ENCODE measurements at places on chromosomes 5 and 9.

GRCh38 chr5:93163010-93163663, 417.9 kb downstream of the NR2F1-AS1 start:
- DNase-seq = no peak

DNA sequence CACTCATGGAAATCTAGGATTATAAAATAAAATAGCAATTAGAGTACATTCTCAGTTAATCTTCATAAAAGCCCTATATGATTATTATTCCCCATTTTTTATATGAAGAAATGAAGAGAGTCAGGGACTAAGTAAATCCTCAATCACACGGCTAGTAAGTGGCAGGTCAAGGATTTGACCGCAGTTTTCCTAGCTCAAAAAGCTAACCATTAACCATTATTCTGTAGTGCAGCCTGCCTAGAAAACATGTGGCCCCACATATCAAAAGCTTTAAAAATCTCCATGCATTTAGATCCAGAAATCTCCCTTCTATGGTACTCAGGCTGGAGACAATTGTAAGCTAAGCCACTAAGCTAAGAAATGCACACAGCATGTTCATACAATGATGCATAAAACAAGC, 21.4 kb downstream of the EPB41L4A start:
- no peak for DNase-seq

GRCh38 chr5:160369990-160370712, at the start of gene C1QTNF2:
TSS of gene C1QTNF2 (minus strand) at chr5:160370626. CDS start at chr5:160355011, 15,615 bp downstream.
- no peak for DNase-seq

GRCh38 chr5:145210020-145210419, 625.1 kb downstream of the PRELID2 start:
- no peak for DNase-seq

DNA sequence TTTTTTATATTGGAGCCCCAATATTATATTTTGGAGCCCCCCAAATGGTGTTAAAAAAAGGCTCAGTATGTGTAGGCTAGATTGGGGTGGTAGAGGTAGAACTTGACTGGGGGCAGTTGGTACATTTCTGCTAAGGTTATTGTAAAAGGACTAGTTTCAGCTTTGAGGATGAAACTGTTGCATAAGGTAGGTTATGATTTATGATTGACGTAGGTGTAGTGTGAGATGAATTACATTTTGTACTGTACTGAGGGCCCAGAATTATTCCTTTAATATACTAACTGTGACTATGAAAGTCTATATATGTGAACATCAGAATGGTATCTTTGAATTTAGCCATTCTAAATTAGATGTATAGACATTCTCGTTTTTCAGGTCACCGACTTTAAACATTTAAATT, 3.6 kb downstream of the RIC1 start:
- no peak for DNase-seq

DNA sequence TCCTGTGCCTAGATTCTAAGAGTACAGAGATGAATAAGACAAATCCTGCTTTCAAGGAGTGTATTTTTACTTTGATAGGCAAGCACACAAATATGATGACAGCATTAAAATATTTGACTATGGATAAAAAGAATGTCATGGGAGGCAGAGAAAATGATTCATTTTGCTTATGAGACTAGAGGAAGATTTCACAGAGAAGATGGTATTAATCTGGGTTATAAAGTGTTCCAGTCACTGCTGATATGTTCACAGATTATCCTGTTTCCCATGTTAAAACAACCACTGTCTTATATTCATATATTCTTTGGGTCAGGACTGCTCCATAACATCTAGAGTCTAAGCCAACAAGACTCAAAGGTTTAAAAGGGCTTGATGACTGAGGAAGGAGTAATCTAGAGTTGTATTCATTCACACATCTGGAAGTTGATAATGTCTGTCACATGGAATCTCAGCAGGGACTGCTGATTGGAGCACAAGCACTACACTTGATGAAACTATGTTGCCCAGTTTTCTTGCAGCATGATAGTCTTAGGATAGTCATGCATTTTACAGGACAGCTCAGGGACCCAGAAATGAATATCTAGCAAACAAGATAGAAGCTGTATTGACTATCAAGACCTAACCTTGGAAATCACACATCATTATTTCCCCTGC, 79.3 kb downstream of the STARD4 start:
- DNase-seq = no peak

DNA sequence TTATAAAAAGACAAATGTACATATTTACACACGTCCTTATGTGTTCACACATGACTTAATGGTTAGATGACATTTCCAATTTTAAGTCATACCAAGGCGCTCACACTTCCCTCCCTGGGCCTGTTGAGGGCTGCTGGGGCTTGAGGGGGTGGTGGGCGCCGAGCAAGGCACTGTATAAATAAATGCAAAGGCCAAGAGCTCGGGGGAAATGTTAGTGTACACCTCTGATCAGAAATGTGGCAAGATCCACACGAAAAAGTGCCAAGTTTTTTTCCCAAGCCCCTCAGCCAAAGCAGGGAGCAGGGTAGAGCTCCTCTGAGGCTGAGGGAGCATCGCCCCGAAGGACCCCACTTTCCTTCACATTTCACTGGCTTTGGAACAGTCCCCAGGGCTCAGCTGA, 7.5 kb downstream of the IRF1 start:
- DNase-seq = no peak

- no peak for DNase-seq
Measured at GRCh38 chr9:80085668-80086067, 513.9 kb downstream of the TLE4 start.

DNA sequence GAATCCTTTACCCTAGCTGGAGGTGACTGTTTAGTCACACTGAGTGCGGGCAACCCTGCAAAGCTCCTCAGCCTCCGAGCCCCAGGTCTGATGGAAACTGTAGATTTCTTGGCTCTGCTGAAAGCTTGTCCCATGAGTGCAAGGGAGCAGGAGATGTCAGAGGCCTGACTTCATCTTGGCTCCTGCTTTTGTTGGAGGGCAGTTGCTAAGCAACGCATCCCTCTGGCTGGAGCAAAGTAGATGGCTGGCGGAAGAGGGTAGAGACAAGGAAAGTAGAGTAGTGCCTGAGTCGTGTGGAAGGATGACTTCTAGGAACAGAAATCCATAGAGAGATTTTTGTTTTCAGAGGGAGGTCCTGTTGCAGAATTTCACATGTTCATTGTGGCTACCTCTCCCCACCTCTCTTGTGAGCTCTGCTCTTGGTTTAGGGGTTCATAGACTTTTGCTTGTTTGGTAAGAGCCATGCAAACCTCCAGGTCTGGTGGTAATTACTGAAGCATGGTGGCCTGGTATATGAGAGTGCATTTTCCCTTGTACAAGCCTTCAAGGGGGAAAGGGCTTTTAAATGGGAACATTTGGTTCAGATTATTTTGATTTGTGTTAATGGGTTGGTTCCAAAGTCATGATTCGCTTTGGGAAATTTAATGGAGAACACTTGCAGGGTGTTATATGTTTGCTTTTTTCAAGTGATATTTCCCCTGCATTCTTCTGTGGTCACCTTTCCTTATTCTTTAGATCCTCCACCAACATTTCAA, 71.5 kb downstream of the ARHGAP26 start:
- DNase-seq = no peak

DNA sequence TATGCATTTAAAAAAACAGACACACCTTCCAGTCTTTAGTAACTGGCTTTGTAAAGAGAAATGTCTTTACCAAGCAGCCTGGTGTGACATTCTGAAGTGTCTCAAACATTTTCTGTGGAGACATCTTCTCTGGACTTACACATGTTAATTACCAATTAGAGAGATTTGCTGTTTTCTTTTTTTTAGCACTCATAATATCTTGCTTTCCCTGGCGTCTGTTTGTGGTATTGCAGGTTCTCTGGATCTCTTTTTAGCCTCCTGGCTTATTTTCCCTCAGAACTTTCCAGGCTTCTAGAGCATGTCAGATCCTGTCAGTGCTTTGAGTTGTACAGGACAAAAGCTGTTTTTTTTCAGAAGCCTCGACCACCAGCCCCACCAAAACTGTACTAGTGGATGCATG, 92.5 kb downstream of the MSX2 start:
- DNase-seq = no peak

DNA sequence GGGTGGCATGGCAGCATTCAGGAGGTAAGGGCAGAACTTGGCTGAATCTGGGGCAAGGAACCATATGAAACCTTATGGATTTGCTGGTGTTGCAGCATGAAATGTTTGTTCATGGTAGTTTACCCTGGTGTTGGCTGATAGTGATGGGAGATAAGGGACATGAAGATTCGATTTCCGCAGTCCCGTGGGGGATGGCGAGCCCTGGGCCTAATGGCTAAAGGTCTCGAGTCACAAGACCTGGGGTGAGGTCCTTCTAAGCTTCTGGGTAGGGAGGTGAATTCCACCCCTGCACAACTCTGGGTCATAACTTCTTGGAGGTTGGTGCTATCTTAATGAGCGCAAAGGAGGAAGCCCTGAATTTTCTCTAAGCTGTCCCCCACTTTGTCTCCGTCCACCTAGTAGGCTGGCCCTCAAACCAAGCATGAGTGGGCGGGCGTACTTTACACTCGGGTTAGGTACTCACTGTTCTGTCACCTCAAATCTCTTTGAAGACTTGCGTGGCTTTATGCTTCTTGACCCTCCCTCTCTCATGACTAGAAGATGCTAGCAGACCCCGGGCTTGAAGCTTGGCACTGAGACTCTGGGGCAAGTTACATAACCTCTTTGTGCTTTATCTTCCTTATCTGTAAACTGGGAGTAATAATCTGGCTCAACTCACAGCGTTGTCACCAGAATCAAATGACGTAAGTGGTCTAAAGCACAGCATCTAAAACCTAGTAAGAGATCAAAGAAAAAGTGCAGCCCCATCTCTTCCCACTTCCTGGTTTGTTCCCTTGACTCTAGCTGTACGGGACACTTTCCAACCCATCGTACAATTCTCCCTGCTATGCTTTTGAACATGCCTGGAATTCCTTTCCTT, 72.5 kb downstream of the BASP1 start:
- DNase-seq = no peak

DNA sequence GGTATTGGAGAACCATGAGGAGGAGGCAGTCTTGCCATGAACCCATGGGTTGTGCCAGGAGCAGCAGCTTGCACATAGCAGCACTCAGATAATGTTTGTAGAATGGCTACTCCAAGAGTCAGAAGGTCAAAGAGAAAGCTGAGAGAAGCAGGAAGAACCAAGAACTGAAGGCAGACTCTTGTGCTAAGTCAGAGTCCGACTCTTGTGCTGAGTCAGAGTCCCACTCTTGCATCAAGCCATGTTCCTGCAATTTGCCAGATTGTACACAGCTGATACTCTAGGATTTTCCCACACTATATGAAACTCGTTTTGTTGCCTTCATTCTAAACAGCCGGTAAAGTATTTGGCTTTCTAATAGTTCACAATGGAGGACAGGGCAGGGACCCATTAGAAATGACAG, 26.2 kb upstream of the HSPA9 start:
- no peak for DNase-seq

- DNase-seq = no peak
Measured at GRCh38 chr5:178152491-178153444, 917 bp downstream of the NHP2 start.

GRCh38 chr5:147084702-147085101, 150.1 kb upstream of the STK32A start:
- no peak for DNase-seq

DNA sequence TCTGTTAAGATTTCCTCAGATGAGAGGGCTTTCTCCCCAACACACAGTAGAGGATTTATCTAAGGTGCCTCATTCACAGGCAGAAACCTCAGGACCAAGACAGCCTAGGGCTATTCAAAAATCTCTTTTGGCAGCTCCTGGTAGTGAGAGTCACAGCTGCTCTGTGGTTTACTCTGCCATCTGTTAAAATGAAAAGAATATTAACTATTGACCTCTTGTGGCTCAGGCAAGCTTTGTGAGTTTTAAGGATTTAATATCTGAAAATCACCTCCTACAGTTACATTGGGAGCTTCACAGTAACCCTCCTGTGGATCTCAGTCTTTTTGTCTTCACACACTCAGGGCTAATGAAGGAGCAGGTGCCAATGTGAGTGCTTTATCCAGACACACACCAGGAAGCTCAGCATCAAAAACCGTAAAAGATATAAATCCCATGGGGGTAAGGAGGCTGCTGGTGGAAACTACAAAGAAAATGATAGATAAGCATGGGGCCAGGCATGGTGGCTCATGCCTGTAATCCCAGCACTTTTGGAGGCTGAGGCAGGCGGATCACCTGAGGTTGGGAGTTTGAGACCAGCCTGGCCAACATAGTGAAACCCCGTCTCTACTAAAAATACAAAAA, 29.7 kb downstream of the PPP1R2B start:
- DNase-seq = peak; percentile 45

DNA sequence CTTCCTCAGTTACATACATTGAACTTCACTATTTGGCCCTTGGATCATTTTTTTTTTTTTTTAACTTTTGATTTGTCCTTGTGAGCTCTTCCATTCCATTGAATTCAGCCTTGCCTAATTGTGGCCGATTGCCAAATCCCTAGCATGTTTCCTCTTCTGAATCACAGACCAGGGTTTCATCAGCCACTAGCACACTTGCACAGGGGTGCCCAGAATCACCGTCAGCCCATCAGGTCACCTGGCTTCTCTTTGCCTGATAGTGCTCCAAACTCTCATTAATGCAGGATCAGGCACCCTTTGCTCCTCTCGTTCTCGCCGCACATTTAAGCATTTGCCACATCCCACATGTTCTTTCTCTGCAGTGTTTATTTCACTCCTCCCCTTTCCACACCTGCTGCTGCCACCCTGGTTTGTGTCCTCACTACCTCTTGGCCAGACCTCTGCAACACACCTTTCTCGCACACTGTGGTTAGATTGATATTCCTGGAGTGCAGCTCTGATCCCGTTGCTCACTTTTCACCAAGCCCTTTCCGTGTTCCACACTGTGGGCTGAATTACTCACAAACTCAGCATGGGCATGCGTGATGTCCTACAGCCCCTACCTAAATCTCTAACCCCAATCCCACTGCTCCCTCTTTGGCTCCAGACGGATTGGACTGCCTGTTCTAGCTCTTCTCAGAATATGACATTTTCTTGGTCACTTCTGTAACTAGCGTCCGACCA, 9.8 kb downstream of the PIK3R1 start:
- no peak for DNase-seq

DNA sequence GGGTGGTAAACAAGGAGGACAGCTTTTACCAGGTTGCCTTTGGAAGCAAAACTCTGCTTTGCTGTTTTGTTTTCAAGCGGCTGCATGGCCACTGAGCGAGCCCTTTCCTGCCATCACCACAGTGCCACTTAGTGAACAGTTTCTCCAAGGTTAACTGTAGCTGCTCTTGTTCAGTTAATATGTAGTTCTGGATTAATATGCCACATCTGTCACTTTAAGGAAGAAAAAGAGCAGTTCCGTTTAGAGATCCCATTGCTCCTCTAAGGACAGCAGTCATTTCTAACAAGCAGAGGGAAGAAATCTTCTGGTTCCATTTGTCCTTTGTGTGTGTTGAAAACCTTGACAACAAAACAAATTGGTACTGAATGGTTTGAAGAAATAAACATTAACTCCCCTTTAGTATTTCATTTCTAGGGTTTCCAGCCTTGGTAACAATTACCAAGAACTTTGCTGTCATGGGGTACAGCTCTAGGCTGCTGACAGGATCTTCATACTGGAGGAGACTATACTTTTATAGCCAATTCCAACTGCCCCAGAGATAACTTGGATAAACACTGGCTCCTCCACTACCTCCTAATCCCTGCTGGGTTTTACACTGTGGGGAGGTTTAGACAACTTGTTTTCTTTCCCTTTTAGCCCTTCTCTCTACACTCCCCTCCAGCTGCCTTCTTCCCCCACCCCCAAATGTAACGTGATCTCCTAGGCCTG, 10.3 kb upstream of the ABL1 start:
- DNase-seq = no peak

- DNase-seq = no peak
Measured at GRCh38 chr9:14895806-14896205, 14.4 kb downstream of the FREM1 start.

- DNase-seq = no peak
Measured at GRCh38 chr5:68591850-68592249, 376.3 kb downstream of the PIK3R1 start.

- no peak for DNase-seq
Measured at GRCh38 chr5:167255926-167256325, 1035.5 kb upstream of the WWC1 start.

Measured in NCI-H2107 (cell line).